Adrenal gland (tissue), 19 donors: ENCODE measurements at places on chromosomes 2 and 18. TPM values are rescaled to one million over a fixed set of nuclear protein-coding genes. Genes with fewer than 3 reads are reported as not detected.

Gene CD8A
- total RNA-seq, result 1.6 TPM

Gene TCF7L1
- 0.36 TPM for total RNA-seq

Gene CDH20
- total RNA-seq, result not detected

Gene DSG1
- total RNA-seq, result not detected

Gene GAREM2
- total RNA-seq, result 1.1 TPM

Gene PID1
- 77.3 TPM for total RNA-seq

Gene CGREF1
- total RNA-seq, result 1.1 TPM

Gene BUB1
- 17.1 TPM for total RNA-seq

Gene GCG
- total RNA-seq, result not detected

Gene COLEC11
- 121 TPM for total RNA-seq

Gene HOXD13
- total RNA-seq, result not detected

Gene TANC1
- total RNA-seq, result 53.3 TPM

Gene TUBA3E
- not detected for total RNA-seq

Gene PRADC1
- 33.6 TPM for total RNA-seq

Gene CPLX4
- total RNA-seq, result 0.11 TPM

Gene GPR45
- not detected for total RNA-seq

Gene CD302
- total RNA-seq, result 38.3 TPM

Gene OSBPL1A
- 90.2 TPM for total RNA-seq

Gene CROCC2
- not detected for total RNA-seq

Gene SLC16A14
- 7.3 TPM for total RNA-seq

Gene HOXD4
- 2.1 TPM for total RNA-seq

Gene ALLC
- total RNA-seq, result not detected

Gene AQP12A
- total RNA-seq, result not detected

Gene ASB18
- not detected for total RNA-seq

Gene DCAF17
- total RNA-seq, result 9.6 TPM

Gene DUSP2
- 2.6 TPM for total RNA-seq

Gene FBXO41
- 3.4 TPM for total RNA-seq

Gene VWA3B
- total RNA-seq, result not detected

Gene CTDSP1
- total RNA-seq, result 62.7 TPM

Gene CHAC2
- 4.8 TPM for total RNA-seq
